ENCODE measurements at places on chromosomes 12 and 14.
A peak's percentile ranks its signal among the peaks of the same experiment; 100 is the strongest.

DNA sequence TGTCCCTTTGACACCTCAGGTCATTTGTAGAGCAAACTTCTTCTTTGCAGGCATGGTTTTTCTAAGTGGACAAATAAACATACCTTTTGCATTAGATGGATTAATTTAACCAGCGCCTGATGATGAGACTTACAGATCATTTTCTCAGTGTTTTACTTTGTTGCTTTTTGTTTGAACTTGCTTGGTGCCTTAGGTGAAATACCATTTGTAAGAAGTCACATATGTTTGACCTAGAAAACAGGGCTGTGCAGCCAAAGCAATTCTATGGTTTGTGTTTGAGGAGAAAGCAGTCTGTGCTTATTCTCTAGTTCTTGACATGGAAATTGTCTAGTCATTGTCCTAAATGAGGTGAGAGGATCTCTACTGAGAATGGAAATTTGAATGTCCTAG, 111.1 kb downstream of the DIP2B start:
- no peak for DNase-seq

DNA sequence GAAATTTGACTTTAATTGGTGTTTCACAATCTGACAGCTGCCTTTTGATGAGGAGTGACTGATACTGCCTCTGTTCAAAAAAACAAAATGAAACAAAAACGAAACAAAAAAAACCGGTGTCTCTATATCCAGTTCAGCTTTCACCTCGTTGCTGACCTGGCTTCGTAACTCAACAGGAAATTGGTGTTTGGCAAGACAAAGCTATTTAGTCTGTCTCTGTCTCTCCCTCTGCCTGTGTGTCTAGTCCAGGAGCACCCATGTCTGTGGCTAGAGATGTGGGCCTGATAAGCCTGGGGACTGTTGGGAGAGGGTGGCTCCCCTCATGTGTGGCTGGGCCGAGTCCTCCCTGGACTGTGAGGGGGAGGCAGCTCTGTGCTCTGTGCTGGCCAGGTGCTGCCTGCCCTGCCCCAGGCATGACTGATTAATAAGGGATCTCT, 11.3 kb downstream of the CACNA1C start:
- DNase-seq: no peak

DNA sequence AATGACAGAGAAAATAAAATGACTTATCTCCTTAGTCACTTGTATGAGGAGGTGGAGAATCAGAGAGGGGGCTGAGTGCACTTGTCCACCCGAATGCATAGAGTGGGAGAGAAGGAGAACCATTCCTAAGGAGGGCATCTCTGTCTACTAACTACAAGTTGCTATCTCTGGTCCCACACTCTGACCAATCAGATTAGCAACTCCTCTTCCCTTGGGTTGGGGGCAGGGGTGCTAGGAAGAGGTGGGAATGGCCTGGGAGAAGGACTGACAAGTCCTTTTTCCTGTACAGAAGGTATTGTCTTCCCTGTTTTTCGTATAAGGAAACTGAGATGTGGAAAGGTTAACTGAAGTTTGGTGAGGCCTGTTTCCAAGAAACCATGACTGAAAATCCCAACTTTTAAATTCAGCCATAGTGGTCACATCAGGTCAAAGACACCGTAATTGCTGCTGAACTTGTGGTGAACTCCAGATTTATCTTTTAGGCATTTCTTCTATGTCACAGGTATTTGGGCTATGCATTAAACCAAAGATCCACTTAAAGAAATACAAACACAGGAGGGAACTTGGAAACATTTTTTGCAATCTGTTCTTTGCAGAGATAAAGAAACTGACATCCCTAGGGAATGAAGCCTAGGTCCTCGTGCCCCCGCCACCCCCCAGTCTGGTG, 207.8 kb downstream of the CRADD start:
- DNase-seq: no peak

DNA sequence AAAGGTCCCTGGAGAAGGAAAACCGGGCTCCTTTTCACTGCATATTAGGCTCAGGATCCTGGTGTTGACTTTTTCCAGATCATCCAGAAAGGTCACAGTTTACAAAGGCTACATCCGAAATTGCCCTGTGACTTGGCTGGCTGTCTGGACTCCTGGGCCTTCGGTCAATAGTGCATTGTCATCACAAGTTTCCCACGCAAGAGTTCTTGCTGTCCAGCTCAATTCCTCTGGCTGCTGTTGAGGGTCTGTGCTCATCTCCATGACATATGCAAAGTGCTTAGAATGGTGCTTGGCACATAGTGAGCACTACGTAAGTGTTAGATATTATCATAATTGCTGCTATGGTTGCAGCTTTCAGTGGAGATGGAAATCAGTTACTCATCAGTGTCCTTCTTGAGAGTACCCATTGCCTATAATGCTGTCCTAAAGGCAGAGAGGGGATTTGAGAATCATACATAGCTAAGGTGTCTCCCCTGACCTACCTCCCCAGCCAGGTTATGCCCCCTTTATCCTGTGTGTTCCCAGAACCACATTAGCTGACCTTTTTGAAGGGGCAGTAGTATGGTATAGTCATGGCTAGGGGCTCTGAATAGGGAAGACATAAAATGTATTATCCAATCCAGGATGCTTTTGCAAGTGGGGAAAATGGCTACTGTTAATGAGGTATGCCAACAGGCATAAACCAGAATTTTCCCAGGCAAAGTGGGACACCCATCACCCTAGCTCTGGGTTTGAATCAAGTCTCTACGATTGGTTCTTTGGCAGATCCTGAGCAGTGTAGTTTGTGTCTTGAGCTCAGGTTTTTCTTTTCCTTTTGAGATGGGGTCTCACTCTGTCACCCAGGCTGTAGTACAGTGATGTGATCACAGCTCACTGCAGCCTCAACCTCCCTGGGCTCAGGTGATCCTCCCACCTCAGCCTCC, 132.0 kb upstream of the CCND2 start:
- no peak for DNase-seq

- DNase-seq: no peak
Measured at GRCh38 chr14:22846811-22847307, 10.5 kb downstream of the MMP14 start.

GRCh38 chr14:102394717-102395375, 32.1 kb downstream of the TECPR2 start:
- DNase-seq: no peak

- DNase-seq: no peak
Measured at GRCh38 chr14:68893566-68893965, 85.5 kb downstream of the ACTN1 start.

DNA sequence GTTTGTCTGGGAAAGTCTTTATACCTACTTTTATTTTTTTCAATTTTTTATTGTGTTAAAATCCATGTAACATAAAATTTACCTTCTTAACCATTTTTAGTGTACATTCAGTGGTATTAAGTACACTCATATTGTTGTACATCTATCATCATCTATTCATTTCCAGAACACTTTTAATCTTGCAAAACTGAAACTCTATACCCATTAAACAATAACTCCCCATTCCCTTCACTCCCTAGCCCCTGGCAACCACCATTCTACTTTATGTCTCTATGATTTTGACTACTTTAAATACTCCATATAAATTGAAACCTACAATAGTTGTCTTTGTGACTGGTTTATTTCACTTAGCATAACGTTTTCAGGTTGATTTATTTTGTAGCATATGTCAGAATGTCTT, 131.9 kb upstream of the SLC38A2 start:
- no peak for DNase-seq

DNA sequence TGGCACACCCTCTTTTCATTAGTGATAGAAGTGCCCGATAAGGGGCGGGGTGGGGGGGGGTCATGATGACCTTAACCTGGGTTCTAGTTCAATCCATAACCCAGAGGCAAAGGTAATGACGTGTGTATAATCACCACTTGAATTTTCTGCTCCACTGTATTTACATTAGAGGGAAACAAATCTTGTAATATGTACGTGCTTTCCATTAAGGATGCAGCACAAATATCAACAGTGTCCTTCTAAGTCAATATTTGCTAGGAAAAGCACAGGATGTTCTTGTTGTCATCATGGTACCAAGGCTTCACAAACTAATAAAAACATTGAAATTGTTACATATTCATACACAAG, 121.2 kb upstream of the SLC38A2 start:
- DNase-seq: no peak

DNA sequence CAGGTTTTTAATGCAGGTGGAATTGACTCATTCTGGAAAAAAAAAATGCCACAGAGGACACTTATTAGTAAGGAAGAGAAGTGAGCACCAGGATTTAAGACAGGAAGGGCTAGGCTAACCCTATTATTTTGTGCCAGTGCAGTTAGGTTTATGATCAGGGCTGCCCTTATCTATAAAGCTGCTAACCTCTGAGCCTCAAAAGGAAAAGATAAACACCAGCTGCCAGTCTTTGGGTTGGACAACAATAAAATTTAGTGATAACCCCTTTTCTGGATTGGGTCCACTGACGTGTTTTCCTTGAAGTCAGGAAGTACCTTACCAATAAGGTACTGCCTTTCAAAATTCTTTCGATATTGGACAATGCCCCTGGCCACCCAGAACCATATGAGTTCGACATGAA, 128.9 kb downstream of the NUBPL start:
- no peak for DNase-seq

DNA sequence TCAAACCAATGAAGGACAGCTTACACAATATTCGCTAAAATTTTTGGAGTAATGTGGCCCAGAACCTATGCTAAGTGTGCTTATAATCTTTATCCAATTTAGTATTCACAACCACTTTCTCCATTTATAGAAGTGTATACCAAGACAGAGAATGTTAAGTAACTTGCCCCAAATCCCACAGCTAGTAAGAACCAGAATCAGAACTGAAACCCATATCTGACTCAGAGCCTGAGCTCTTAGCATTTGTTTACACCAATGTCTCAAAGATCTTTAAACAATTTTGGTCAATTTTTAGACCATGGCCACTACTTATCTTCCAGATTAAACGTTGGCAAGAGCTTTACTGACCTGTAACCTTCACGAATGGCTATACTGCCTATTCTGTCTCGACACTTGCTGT, 53.0 kb downstream of the PAPLN start:
- no peak for DNase-seq

- peak; percentile 23 for DNase-seq
Measured at GRCh38 chr12:90013409-90013808, 304.8 kb upstream of the ATP2B1 start.

GRCh38 chr12:82838827-82839226, 152.1 kb downstream of the TMTC2 start:
- DNase-seq: no peak

- no peak for DNase-seq
Measured at GRCh38 chr14:46653031-46653755, 1.6 kb upstream of the RPL10L start.

DNA sequence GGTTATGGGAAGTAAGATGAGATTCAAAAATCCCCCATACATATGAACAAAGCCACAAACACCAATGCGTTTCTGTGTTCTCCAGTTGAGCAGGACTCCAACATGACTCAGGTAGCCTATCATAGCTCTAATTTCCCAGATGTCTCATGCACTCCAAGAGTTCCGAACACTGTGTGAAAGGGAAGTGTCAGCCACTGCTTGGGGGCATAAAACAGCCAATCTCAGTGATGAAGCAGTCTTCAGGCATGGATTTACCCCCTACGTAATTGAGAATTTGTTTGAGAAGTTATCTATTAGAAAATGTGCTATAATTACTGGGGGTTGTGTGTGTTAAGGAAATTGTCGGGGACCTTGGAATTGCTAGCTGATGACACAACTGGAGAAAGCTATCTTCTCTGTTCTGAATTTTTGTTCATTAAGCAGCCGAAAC, 153.9 kb upstream of the AVPR1A start:
- no peak for DNase-seq

- DNase-seq: no peak
Measured at GRCh38 chr12:120999191-121000120, 16.8 kb downstream of the C12orf43 start.

GRCh38 chr12:6230321-6231110, 30.3 kb downstream of the CD9 start:
- peak; percentile 76 for DNase-seq

GRCh38 chr14:104634886-104635570, 30.5 kb upstream of the TMEM179 start:
- DNase-seq: no peak

DNA sequence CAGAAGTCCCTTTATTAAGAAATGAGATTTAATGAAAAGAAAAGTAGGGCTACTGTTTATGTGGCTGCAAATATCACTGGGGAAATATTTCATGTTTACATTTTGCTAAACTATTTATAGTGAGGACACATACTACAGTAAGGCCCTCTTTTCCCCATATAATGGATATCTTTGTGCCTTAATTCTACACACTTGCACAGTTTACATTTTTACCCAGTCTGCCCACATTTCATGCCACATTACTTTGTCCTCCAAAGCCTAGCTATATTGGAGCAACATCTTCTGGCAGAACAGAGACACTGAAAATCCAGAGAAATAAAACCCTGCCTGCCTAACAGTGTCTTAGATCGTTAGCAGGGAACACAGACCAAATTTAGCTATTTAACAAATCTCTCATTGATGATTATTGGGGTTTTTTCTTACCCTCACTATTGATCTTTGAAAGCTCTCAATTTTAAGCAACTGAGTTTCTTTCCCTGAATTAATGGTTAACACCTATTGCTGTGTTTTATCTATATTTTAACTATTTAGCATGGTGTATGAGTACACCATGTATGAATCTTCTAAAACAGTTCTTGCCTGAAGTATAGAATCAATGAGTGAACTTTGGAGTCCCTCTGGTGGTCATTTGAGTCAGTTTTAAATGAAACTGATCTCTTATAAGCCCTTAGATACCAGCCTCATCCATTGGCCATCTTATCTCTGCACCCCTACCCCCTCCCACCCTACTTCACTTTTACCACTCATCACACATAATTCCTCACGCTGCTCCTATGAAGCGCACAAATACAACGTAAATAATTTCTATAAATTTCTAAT, 170.2 kb downstream of the BCAT1 start:
- DNase-seq: no peak

DNA sequence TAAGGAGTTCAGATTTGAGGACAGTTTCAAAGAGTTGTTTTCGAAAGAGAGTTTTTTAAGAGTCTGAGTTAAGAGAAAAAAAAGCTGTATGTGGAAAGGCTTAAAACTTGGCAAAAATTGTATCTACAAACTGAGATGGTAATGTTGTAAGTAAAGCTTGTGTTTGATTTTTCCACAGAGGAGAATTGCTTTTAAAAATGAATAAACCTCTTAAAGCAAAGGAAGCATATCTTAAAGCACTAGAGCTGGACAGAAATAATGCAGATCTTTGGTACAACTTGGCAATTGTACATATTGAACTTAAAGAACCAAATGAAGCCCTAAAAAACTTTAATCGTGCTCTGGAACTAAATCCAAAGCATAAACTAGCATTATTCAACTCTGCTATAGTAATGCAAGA, 50.3 kb downstream of the TMTC3 start:
- DNase-seq: no peak

DNA sequence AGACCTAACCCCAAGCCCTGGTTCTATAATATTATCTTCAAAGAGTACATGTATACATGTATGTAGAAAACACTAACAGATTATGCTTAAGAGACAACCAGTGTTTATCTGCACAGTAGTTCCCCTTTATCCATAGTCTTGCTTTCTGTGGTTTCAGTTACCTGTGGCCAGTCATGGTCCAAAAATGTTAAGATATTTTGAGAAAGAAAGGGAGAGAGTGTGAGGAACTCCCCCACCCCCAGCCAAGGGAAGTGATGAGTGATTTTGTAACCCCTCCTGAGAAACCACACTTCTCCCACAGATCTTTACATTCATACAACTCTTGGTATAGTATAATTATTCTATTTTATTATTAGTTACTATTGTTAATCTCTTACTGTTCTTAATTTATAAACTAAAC, 77.3 kb upstream of the CNTN1 start:
- no peak for DNase-seq

- no peak for DNase-seq
Measured at GRCh38 chr12:1212526-1212925, 221.5 kb downstream of the ERC1 start.

Measured in CD4-positive, alpha-beta T cell treated with Interleukin-15 for 1 hour (primary cell).